Dorsolateral prefrontal cortex (tissue), 122 donors: ENCODE measurements at places on chromosomes 6 and 20.

GRCh38 chr20:12355185-12355584 lies 437.5 kb downstream of the BTBD3 start:
- no peak for DNase-seq

GRCh38 chr20:62714799-62715198 lies 6.2 kb downstream of the NTSR1 start:
- no peak for DNase-seq

DNA sequence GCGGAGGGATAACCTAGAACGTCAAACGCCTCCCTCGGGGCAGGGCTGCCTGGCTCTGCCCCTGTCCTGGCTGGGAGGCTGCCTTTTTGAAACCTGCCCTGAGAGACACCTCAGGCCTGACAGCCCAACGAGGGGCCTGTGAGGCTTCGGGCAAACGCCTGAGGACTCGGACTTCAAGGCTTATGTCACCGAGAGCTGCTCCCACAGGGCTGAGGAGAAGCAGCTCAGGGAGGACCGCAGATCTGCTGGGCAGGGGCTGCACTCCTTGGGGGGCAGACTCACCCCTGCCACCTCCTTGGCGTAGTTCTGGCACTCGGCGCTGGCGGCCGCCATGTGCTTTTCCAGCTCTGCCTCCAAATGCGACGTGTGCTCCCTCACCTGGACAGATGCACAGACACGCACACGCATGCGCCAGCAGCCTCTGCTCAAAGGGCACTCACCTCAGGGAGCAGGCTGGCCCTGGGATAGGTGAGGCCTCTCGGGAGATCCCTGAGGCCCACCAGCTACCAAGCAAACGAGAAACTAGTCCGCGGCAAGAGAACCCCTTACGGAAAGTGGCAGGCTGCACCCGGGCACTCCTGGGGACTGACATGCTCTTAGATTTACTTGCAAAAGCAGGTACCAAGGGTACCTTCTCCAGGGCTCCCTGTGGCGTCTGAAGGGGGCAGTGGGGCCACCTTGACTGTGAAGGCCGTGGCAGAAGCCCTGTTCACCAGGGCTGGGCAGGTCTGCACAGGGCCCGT lies 49.6 kb downstream of the DSTN start:
- DNase-seq = no peak

DNA sequence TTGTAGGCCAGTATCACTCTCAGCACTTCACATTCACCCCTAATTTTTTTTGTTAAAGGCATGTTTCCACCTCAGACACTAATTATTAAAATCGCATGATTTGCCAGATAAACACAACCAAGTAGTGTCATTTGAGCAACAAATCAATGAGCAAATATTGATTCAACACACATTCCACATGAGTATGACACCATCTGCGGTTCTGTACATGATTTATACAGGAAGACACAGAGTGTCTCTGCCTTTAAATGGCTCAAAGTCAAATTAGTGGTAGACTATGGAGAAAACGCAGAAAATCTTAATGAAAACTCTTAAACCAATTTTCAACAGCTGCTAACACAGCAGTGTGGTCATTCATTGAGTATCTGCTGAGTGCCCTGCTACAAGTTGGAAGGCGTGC lies 300.2 kb downstream of the SOX4 start:
- no peak for DNase-seq

DNA sequence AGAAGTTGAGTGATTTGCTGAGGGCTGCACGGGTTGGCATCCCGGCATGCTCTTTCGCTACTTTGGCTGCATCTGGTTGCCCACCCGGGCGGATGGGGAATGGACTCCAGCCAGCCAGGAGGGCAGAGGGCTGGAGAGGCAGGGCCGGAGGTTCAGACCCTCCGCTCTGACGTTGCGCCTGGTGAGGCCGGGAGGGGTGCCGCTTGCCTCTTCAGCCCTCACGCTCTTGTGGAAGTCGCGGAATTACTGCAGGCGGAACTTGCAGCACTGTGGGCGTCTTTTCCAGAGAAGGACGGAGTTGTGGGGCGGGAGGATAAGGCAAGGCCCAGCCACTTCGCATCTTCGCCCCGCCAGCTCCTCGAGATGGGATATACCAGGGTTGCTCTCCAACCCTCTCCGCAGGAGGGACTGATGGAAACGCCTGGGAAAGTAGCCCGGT lies 656 bp downstream of the RTEL1 start:
- peak; percentile 38 for DNase-seq

- DNase-seq = no peak
Measured at GRCh38 chr6:23454080-23454976, 671.7 kb upstream of the NRSN1 start.

GRCh38 chr20:62146019-62146755 lies 2.6 kb downstream of the SS18L1 start:
- no peak for DNase-seq
